ENCODE measurements at places on chromosomes 3 and 15. TPM values are rescaled to one million over a fixed set of nuclear protein-coding genes. Genes with fewer than 3 reads are reported as not detected.

GPR156 gene
- polyA plus RNA-seq = 0.44 TPM

CD96 gene
- polyA plus RNA-seq = 0.18 TPM

GOLGA8N gene
- 2.9 TPM for polyA plus RNA-seq

EPHB3 gene
- 3.3 TPM for polyA plus RNA-seq

EXOSC7 gene
- polyA plus RNA-seq = 45.4 TPM

CYP1A2 gene
- polyA plus RNA-seq = not detected

PLCB2 gene
- 0.22 TPM for polyA plus RNA-seq

GP5 gene
- polyA plus RNA-seq = 0.02 TPM
